ENCODE measurements at places on chromosomes 12 and 14.
A peak's percentile ranks its signal among the peaks of the same experiment; 100 is the strongest.

DNA sequence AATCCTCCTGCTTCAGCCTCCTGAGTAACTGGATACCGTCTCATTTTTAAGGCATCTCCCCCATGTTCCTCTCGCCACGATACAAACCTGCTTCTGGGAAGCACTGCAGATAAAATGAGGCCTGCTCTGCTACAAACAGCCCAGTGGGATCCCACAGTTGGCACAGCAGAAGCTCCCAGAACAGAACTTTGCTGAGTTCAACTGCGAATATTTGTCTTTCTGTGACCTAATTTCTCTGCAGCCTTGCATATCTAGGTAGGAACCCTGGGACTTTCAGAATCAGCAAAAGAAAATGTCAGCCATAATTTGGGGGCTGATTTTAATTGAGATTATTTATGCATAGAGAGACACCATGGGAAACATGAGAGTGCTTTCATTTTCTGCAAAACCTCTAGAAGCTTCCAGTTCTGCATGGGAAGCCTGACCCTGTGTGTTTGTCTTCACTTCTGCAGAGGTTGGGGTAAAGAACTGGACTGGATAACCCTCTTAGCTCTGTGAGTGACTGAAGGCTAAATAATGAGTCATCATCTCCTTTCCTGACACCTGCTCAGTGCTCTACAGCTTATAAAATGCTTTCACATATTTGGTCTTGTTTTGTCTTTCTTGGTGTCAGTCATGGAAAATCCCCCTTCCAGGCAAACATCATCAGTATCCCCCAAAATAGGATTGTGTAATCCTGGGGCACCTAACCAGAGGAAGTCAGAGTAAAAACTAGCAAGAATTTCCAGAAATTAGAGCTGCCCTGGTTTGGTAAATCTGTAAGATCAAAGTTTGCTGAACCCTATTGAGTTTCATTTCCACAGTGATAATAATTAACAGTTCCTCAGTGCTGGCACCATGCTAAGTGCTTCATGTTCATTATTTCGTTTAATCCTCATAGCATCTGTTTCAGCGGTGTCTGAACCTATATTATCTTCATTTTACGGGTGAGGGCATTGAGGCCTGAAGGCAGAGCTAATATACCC is 185.8 kb downstream of the SLC15A4 start:
- DNase-seq = no peak

DNA sequence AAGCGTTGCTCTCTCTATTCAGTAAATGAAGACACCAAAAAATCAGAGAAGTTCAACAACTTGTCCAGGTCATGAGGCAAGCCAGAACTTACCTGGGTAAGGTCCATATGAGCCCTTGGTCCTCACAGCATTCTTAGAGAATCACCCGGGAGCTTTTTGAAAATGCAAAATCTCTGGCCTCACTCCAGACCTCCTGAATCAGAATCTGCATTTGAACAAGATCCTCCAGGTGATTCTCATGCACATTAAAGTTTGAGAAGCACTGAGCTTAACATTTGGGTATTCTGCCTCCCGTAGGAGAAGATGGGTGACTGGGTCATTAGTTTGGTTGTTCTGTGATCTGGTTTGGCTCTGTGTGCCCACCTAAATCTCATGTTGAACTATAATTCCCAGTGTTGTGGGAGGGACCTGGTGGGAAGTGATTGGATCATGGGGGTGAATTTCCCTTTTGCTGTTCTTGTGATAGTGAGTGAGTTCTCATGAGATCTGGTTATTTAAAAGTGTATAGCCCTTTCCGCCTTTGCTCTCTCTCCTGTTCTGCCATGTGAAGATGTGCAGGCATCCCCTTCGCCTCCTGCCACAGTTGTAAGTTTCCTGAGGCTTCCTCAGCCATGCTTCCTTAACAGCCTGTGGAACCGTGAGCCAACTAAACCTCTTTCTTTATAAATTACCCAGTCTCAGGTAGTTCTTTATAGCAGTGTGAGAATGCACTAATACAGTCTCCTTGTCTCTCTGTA is 221.2 kb downstream of the RAD51B start:
- DNase-seq = no peak

GRCh38 chr14:59277659-59278058 is 89.2 kb downstream of the DAAM1 start:
- DNase-seq = no peak

DNA sequence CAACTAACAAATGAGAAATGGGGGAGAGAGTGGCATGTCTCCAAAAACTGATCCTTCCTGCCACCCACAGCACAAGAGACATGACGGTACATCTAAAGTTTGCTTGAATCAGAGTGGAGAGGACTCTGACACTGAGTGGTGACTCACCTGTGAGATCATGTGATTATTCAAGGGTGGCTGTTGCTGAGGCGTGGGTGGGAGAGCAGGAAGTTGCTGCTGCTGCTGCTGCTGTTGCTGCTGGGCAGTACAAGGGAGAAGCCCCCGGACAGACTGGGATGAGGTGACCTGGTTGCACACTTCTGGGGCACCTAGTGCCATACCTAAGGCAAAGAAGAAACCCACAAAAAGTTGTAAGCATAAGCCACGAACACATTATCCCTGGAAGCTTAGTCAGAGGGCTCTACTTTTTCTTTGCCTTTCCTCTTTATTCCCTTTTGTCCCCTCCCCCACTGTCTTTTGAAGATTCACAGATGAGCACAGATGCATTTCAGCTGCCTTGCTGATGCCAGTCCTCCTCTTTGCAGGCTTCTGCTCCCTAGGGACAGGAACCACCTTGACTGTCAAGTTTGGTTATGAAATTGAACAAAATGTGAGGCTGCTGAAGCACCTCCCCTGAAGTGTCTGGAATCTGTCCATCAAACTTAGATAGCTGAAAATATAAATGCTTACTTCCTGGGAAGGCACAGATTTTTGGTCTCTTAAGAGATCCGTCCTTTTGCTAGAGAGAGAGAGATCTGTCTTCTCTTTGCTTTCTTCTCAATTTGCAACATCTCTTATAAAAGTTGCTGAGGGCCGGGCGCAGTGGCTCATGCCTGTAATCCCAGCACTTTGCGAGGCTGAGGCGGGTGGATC is 29.4 kb upstream of the STAC3 start:
- DNase-seq = peak; percentile 83

- DNase-seq = peak; percentile 27
Observed at GRCh38 chr14:80850197-80850814, 91.2 kb downstream of the CEP128 start.

- peak; percentile 55 for DNase-seq
Observed at GRCh38 chr12:47777741-47778558, 4.9 kb downstream of the SLC48A1 start.

DNA sequence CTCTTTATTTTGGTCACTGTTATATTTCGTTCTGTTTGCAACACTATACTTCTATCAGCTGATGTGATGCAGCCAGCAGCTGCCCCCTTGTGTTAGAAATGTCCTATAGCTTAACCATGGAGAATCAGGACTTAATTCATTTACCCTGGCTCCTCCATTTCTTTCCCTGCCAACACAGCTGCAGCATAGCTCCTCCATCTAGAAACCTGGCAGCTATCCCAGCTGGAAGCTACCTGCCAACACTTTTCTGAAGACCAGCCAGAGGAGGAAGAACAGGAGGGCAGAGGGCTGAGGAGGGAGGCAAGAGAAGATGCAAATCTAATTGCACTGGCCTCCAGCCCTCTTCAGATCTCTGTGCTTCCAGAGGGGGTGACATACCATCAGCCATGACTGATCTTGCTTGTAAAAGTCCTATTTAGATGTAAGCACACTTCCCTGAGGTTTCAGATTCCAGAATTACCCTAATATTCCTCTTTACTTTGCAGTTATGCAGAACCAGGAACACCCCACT is 156.8 kb upstream of the TMEM260 start:
- peak; percentile 71 for DNase-seq

DNA sequence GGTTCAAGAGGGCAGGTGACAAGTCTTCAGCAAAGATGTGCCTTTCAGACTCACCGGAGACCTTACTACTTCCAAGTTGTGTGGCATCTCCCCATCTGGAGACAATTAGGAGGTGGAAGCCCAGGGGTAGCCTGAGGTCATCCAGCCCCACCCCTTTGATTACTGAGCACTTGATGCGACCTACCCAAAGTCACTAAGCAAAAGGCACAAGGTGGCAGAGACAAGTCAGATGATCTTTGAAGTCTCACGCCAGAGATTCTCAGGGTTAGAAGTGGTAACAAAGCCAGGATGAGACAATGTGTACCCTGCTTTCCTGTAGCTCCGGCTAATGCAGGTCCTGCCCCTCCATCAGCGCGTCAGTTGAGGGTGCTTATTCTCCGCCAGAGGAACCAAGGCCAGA is 1.4 kb upstream of the FOXN3 start:
- DNase-seq = peak; percentile 65

DNA sequence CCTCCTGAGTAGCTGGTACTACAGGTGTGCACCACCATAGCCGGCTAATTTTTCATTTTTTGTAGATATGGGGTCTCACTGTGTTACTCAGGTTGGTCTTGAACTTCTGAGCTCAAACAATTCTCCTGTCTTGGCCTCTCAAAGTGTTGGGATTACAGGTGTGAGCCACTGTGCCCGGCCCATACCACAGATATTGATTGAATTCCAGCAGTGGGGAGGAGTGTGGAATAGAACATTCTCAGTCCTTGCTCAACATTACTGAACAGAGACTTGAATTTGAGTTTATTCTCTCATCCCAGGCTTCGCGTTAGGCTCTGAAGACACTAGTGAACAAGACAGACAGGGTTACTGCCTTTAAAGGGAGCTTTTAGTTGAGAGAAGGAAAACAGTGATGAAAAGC is 39.6 kb downstream of the PTPN11 start:
- DNase-seq = no peak
